HT-29 (cell line): ENCODE measurements at places on chromosomes 1 and 21. TPM values are rescaled to one million over a fixed set of nuclear protein-coding genes. Genes with fewer than 3 reads are reported as not detected.

- no peak for DNase-seq
These were observed 488 bp downstream of the DBT start for GRCh38 chr1:100249155-100249536.

Gene NMNAT1
- total RNA-seq = 1.6 and 5.2 TPM in 2 replicates

- no peak for DNase-seq
These were observed 19.7 kb downstream of the BRINP2 start for GRCh38 chr1:177190308-177190970.

DNA sequence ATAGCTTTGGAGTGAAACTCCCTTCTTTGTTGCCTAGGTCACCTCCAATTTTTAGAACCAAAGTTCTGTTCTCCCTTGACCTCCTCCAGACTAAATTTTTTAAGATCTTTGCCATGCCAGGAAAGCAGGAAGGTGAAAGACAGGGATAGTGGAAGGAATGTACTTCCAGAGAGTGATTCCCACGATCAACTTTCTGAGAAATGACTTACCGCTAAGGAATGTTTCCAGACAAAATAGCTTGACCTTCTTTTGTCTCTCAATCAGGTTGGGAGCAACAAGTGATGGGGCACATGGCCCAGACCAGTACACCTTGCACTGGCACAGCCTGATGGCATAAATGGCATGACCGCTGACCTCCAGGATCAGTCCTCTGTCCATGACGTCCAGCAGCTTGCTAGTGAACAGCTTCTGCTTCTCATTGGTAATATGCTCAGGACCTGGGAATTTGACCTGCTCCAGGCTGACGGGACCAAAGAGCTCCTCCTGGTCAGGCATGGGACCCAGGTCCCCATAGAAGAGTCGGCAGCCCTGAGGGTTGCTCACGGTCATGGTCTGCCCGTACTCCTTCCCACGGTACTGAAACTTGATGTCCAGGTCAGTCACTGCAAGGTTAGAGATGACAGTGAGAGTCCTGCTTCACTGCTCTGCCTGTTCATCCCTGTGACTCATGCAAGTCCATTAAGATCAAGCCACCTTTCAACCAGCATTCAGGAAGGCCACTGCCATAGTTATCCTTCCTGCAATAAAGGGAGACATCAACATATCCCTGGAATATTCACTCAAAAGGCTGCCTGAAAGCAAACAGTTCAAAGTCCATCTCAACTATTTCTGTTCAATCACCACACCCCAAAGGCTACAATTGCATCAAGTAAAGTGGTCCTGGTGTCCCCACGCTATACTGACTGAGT, 6.2 kb upstream of the C1orf74 start:
- DNase-seq = no peak

Gene LCE1A
- not detected in 2 replicates for total RNA-seq

- DNase-seq = no peak
These were observed 238.4 kb downstream of the PLA2G4A start for GRCh38 chr1:187067160-187067559.

GRCh38 chr1:207691841-207692240, 46.9 kb downstream of the CR1L start:
- DNase-seq = no peak

Gene RHCE
- not detected in 2 replicates for total RNA-seq

- peak; percentile 97 for DNase-seq
These were observed at the start of gene IPP for GRCh38 chr1:45750298-45751038. Gene IPP (minus strand): TSS chr1:45750653. CDS start chr1:45746411, 4,242 bp downstream.

GRCh38 chr1:16046842-16047241, 3.3 kb downstream of the CLCNKB start:
- no peak for DNase-seq

Gene RPF1
- total RNA-seq = 38.0 and 42.6 TPM in 2 replicates

GRCh38 chr1:26999440-26999987, 6.0 kb downstream of the TRNP1 start:
- peak; percentile 42 for DNase-seq

DNA sequence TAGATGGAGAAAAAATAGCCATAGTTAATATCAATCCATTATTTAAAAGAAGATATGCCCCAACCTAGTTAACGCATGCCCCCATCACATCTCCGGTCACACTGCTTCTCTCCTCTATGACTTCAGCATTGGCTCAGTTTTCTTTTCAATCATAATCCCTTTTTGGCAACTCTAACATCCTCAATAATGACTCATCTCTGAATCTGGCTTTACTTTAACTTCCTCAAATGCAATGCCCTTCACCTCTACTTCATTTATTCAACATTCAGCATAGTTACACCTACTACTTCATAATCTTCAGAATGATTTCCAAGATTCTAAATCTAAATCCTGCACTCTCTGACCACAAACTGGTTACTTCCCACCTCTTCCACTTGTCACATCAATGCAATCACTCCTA, 417.3 kb downstream of the USH2A start:
- no peak for DNase-seq

DNA sequence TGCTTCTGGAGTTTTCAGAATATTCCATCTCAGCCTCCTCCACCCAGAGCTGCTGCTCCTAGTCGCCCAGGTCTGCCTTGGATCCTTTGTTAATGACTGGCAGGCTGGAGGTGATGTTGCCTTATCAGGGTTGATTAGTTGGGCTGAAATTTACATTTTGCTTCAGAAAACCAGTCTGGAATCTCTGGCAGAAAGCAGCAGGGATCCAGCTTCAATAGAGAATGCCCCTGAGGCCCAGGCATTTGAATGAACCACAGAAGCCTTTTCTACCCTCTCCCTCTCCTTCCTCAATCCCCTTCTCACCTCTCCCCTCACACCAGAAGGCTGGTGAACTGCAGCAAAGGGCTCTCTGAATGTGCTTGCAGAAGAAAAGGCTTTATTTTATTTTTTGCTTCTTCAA, 83.2 kb downstream of the PLXNA2 start:
- no peak for DNase-seq

- no peak for DNase-seq
These were observed 9.7 kb upstream of the UMODL1 start for GRCh38 chr21:42061195-42061985.

DNA sequence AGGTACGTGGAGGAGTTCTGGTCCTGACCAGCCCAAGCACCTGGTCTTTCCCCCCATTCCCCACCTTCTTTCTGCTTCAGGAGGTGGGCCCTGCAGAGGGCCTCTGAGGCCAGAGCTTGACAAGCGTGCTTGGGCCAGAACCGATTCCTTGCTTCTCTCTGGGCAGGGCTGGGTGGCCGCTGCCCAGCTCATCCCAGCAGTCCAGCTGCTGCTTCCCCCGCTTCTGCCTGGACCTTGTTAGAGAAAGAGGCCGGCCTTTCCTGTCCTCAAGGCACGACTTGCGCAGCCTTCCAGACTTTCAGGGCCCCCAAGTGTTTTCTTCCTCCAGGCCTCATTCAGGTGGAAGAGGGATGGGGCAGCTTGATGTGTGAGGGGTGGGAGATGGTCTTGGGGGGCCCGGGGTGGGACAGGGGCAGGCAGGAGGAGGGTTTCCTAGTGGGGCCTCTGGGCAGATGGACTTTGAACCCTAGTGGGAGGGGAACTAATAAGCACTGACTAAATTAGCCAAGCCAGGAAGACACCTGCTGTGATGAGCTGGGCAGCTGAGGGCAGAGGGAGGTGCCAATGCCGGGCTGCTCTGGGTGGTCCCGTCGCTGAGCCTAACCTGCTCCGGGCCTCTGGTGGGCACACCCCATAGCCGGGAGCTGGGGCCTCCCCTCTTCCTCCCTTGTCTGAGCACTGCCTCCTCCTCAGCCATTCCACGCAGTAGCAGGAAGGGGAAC, 36.5 kb downstream of the ARHGEF10L start:
- DNase-seq = peak; percentile 56

DNA sequence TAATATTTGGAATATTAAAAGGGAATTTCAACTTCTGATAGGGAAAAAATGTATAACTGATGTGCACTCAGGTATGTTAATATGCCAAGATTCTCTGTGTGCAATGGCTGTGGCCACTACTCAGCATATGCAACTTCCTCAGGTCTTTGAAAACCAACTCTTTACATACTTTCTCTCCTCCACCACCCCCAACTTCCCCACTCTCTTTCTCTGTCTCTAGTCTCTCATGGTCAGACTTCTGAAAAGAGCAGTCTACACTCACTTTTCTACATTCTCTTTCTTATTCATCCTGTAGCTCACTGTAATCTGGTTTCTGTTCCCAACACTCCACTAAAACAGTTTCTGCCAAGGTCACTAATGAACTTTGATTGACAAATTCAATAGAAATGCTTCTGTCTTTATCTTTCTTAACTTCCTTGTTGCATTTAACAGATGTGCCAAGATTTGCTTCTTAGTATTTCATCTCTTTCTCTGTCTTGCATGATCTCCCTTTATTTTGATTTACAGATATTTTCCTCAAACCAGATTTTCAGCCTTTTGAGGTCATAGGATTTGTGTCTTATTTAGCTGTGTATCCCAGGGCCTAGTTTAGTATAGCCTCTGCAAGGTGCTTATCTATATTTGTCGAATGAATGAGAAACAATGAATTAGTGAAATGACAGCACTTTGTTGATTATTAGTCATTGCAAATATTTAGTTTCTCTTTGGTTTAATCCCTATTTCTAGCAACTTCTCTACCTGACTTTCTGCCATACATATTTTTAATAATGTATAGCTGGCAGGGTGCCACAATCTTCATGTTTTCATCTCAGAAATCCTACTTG, 168.9 kb downstream of the LMO4 start:
- peak; percentile 30 for DNase-seq

Gene NBPF4
- not detected in 2 replicates for total RNA-seq

Gene TNFRSF1B
- 0.08 TPM in 1 of 2 replicates, not detected in the other for total RNA-seq

Gene DDAH1
- 75.6 and 82.7 TPM in 2 replicates for total RNA-seq

GRCh38 chr1:238485057-238485911, 594.6 kb upstream of the ZP4 start:
- no peak for DNase-seq

- DNase-seq = no peak
These were observed 59.6 kb downstream of the FOXO6 start for GRCh38 chr1:41420860-41421259.

Gene HUNK
- total RNA-seq = not detected in 2 replicates

DNA sequence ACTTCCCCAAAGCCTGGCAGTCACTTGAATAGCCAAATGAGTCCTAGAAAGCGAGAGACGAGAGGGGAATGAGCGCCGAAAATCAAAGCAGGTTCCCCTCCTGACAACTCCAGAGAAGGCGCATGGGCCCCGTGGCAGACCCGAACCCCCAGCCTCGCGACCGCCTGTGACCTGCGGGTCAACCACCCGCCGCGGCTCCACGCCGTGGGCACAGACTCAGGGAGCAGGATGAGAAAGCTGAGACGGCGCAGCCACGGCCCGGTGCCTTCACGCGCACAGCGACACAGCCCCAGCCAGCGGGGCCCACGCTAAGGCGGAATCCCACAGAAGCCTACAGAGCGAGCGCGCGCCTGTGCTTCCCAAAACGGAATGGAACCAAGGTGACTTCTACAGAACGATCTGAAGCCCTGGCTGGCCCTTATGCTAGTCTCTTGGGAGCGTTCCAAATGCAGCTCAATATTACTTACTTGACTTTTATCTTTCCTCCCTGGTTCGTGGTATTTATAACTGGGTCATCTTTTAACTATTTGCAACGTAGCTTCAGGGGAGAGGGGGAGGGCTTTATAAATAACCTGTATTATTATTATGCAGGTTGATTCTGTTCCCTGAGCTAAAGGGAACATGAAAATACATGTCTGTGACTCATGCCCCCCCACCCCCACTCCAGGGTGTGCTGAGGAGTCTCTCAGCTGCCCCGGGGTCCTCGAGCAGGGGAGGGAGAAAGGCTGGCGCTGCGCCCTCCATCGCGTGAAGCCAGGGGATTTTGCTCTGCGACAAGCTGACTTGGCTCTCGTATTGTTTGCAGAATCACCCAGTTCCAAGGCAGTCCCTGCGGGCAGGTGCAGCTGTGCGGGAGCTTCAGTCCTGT, 1.7 kb downstream of the TSPEAR start:
- no peak for DNase-seq

DNA sequence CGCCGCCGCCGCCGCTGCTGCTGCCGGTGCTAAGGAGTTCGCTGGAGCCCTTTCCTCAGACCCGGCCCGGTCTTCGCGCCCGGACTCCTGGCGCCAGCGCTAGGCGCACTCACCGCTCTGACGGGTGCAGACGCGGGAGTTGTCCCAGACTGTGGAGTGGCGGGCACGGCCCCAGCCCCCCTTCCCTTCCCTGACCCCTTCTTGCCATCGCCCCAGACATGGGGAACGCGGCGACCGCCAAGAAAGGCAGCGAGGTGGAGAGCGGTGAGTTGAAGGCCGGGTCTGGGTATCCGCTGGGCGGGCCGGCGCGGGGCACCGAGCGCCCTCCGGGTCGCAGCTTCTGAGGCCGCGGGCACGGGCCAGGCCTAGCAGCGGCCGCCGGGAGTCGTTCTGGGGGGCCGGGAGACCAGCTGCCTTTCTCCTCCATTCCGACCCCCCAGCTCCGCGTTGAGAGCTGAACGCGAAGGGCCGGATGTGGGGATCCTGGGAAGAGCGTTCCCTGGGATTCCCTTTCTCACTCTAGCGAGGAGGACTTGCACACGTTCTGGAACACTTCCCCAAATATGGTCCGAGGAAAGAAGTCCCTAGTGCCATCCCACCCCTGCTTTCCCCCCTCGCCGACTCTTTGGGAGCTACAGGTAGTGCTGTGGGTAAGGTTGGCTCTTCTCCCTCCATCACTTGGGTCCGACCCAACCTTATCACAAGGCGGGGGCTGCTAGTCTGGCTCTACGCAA, 65.8 kb upstream of the PRKACB start:
- no peak for DNase-seq

- DNase-seq = no peak
These were observed 205.9 kb upstream of the VAMP3 start for GRCh38 chr1:7565099-7565750.

Gene KCNJ6
- not detected in 2 replicates for total RNA-seq

DNA sequence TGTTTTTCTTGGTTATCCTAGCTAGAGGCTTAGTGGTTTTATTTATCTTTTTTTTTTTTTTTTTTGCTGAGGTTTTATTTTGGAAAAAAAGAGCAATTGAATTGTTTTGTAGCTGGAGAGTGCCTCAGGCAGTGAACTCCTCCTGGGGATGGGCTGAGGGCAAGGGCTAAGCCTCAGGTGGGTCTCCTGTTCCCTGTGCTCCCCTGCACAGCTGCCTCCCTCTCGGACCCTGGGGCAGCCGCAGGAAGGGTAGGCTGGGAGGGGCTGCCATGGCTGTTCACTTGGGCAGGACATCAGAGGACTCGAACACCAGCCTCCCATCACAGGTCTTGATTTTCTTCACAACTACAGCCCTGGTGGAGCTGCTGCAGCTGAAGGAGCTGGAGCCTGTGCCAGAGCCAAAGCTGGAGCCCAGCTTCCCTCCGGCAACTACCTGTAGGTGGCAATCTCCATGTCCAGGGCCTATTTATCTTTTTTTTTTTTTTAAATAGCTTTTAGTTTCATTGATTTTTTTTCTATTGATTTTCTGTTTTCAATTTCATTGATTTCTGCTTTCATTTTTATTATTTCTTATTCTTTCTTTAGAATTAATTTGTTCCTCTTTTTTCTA, 28.9 kb downstream of the LEPR start:
- no peak for DNase-seq
